ENCODE measurements at places on chromosomes 3 and 15.

- no peak for DNase-seq
Measured at GRCh38 chr3:157858821-157859220, 247.4 kb downstream of the SHOX2 start.

DNA sequence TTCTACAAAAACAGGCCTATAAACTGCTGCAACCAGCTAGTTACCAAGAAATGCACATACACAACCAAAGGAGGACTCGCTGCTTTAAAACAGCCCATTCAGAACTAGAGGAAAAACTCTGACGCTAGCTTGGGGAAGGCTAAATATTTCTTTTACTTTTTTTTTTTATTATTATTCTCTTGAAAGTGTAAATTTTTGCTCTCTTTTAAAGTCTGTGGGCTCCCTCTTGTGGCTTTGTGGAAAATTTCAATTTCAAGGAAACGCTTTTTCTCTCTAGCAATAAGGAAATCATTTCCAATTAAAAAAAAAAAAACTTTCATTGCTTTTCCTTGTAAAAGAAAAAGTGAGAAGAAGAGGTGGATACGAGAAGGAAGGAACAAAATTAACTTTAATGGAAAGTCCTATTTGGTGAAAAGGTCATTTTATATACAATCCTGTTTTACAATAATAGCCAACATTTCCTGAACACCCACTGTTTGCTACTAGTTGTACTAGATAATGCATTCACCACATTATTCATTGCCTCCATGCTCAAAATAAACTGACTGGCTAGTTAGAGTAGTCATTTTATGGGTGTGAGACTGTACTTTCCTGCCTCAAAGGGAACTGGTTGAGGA, 51.2 kb upstream of the SAMMSON start:
- peak; percentile 13 for DNase-seq

DNA sequence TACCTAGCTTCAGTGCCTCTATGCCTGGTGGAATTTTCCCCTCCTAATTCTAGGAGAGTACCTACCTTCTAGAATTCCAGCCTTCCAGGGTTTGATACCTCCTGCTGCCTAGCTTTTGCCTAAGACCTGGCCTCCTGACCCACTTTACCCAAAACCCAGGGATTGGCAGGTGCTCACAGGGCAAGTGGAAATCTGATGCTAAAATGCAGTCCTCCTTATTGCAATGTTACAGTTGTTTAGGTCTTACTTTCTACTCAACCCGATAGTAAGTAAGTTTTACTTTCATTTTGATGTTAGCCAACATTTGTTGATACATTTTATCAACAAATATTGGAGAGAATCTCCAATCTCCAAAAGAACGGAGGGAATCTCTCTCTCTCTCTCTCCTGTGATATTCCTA, 275.9 kb downstream of the DOCK3 start:
- DNase-seq: no peak

GRCh38 chr3:124034016-124034843, 42.3 kb upstream of the ROPN1 start:
- peak; percentile 45 for DNase-seq

GRCh38 chr3:125083776-125084175, 28.0 kb upstream of the HEG1 start:
- DNase-seq: no peak

DNA sequence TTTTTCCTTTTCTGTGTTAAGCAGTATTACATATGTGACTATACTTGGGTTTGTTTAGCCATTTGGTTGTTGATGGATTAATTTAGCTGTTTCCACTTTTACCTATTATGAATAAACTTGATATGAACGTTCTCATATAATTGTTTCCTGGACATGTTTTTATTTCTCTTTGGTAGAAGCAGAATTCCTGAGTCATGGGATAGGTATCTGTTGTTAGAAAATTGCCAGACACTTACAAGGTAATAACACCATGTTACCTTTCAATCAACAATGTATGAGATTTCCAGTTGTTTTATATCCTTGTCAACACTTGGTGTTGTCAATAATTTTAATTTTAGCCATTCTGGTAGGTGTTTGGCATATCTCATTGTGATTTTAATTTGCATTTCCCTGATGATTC, 475.4 kb downstream of the IGSF11 start:
- no peak for DNase-seq

DNA sequence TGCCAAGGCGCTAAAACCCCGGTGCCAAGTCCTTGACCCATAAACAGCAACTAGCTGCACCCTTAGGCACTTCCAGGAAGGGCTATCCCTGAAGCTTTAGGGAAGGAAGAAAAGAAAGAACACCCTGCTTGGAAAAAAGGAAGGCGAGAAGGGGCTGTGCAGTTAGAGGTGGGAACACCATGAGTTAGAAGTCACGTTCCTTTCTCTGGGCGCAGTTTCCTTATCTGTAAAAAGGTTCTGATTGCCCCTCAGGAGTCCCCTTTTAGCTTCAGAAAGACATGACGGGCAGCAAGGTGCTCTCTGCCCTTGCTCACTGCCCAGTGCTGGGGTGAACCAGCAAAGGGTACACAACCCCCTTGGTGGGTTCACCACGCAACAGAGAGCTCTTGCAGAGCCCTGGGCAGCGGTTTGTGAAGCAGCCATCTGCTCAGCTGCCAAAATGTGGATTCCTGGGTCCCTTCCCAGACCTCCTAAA, 798 bp downstream of the GCHFR start:
- DNase-seq: no peak

GRCh38 chr15:41259546-41260189, 28.6 kb downstream of the CHP1 start:
- DNase-seq: no peak

DNA sequence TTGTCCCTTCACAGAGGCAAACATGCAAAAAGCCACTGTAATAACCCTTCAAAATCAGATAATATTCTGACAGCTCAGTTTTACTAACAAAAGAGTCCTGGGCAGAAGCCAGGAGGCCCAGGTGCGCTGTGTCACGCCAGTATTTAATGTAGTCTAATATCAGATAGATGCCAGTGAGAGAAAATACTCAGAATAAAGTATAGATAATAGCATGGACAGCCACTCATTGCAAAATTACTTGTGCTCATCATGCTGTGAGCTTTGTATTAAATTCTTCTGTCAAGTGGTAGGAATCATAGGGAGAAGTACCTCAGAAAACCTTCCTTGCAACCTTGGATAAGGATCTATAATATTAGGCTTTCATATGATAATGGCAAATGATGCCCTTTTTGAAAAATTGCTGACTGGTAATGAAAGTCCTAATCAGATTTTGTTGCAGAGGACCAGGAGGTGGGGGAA, 1154.3 kb downstream of the ROBO1 start:
- DNase-seq: no peak

Measured in NCI-H345 (cell line).